ENCODE measurements at places on chromosomes 12 and 14.

- DNase-seq, result no peak
Measured at GRCh38 chr14:67892466-67893100, 73.0 kb downstream of the RAD51B start.

DNA sequence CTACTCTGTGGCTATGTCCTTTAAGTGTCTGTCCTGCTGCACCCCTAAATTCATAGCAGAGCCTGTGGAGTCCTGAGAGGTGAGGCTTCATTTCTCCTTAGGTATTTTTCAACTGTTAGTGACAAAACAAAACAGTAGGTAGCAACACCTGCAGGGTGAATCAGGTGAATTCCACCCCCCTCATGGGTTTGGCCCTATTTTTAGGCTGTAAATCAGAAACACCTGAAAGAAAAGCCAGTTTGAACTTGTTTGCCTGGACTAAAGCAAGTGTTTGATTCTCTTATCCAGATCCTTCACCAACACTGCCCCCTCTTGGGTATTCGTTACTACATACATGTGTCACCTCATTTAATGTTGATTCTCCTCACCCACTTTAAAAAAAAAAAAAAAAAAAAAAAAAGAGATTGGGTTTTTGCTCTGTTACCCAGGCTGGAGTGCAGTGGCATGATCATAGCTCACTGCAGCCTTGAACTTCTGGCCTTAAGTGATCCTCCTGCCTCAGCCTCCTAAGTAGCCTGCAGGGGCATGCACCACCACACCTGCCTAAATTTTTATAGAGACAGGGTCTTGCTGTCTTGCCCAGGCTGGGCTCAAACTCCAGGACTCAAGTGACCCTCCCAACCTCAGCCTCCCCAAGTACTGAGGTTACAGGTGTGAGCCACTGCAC lies 10.3 kb downstream of the TBPL2 start:
- DNase-seq, result no peak

DNA sequence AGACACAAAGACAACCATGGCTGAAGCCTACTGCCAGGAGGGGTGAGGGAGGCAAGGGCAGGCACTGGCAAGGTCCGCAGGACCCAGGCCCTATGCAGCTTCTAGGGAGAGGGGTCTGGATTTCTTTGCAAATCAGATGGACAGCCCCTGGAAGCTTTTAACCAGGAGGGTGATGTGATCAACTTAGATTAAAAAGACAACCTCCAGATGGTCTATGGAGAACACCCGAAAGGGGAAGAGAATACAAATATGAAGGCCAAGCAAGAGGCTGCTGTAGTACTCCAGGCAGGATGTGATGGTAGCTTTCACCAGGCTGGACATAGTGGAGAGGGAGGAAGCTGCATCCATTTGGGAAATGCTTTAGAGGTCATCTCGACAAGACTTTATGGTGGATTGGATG lies 83.3 kb upstream of the TSPAN11 start:
- no peak for DNase-seq

GRCh38 chr14:95265106-95266094 lies 54.3 kb downstream of the CLMN start:
- no peak for DNase-seq

DNA sequence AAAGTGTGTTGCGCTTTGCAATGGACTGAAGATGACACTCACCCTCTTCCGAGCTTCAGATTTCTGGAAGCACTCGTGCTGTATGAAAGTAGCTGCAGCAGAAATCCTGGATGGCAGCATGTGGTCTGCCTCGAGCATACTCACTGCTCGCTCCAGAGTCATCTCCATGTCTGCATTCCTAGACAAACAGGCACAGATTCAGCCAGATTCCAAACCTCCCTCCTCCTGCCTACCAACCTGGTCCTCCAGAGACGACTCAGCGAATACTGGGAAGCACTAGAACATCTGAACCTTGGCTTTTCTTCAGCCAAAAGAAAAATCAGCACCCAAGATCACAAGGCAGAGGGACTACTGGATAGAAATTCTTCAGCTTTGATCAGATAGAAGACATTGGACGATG lies 27.7 kb downstream of the PKP2 start:
- DNase-seq, result no peak

DNA sequence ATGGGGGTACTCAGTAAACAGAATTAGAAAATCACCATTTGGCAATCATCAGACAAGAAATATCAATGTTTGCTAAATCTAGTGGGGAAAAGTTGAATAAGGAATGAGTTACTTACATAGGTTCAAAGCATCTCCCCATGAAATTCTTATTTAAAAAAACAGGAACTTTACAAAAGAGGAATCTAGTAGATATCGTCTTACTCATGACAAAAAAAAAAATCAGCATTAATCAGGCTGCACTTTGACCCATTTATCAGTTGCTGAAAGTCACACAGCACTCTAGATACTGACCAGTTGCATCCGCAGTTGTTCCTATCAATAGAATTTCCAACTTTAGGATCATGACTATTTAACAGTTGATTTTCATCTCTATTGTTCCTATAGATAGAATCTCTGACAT lies 5.8 kb upstream of the DICER1 start:
- no peak for DNase-seq

GRCh38 chr12:55467836-55468235 lies 2.1 kb downstream of the OR6C70 start:
- no peak for DNase-seq

GRCh38 chr12:98998697-98999299 lies 353.7 kb downstream of the APAF1 start:
- DNase-seq, result no peak

DNA sequence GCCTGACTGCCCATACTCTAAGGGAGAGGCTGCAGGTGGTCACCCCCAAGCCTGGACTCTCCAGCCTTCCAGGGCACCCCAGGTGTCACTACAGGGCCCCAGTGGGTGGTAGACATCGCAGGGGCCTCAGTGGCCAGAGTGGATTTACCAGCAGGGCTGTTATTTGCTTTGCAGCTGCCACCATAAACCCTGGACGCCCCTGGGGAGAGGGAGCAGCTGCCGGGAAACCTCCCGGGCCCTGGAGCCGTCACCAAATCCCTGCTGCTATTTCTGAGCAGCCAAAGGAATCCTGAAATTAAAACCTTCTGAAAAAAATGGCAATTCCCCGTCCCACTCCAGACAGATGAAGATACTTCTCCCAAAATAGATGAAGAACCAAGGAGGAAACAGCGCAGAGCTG lies 13.9 kb downstream of the TMEM119 start:
- DNase-seq, result no peak

Data from stimulated activated CD8-positive, alpha-beta memory T cell treated with anti-CD3 and anti-CD28 coated beads, Interleukin-7, amount 100 ng/mL, for 1 hour (primary cell).